ENCODE measurements at places on chromosomes 4 and X.

- DNase-seq: no peak
These were observed 180.7 kb downstream of the PDGFC start for GRCh38 chr4:156790866-156791265.

GRCh38 chrX:2500803-2501558, at the start of the genes DHRSX and ZBED1:
DHRSX (minus strand) TSS chrX:2500976; CDS start chrX:2500925, 51 bp downstream.
ZBED1 (minus strand) TSS chrX:2500976; CDS start chrX:2490719, 10,257 bp downstream.
- DNase-seq: no peak

DNA sequence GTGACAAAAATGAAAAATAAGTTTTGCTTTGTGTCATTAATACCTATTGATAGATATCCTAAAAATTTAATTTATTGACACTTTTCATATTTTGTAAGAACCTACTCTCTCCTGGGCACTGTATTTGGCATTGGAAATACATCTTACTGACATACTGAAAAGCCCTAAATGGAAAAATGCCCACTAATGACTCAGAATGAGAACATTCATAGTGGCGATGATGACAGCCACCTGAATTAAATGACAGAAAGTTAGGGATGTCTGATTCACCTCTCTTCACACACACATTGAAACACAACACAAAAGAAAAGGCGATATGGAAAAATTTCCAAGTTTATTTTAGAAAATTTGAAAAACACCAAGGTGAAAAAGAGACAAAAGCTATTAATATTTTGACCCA, 992.3 kb downstream of the STPG2 start:
- DNase-seq: no peak

- DNase-seq: no peak
These were observed 200.0 kb downstream of the BCOR start for GRCh38 chrX:39897741-39898097.

GRCh38 chr4:182749667-182750167, 167.5 kb downstream of the DCTD start:
- no peak for DNase-seq

DNA sequence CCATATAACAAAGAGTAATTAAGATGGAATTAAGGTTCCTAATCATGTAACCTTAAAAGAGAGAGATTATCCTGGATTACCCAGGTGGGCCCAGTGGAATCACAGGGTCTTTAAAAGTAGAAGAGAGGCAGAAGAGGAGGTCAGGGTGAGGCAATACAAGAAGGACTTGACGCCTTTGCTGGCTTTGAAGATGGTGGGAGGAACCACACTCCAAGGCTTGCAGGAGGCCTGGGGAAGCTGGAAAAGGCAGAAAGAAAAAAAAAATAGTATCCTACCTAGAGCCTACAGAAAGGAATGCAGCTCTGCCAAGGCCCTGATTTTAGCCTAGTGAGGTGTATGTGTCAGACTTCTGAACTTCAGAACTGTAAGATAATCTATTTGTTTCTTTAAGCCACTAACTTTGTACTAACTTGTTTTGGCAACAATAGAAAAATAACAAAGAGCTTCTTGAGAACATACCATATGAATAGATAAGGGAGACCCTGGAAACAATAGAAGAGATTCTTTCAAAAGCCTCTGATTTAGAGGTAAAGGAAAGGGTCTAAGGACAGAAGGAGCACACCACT, 229.9 kb upstream of the TTC29 start:
- no peak for DNase-seq

DNA sequence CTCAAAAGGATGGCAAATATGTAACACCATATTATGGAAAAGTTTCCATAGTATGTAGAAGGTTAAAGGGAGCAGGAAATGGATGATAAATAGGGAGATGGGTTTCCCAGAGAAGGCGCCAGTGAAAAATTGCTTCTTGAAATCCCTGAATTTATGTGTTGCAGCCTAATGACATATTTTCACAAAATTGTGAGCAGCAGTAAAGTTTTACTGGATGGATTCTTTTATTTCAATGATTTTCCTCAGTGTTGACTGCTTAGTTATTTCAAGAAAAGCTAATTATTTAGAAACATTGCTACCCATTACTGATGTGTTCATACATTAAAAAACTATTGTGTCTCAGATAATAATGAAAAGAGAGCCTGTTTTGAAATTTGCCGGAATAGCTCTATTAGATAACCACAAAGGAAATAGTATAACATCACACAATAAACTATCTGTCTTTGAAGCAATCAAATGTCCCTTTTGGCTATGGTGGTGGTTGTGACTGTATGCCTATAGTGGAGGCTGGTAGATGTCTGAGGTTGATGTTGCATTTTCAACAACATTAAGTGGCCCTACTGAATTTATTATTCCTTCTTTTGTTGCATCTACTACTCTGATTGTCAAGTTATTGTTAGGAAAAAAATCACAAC, 169.9 kb upstream of the HAND2 start:
- no peak for DNase-seq

GRCh38 chrX:34839451-34839850, 103.1 kb upstream of the FAM47B start:
- no peak for DNase-seq

DNA sequence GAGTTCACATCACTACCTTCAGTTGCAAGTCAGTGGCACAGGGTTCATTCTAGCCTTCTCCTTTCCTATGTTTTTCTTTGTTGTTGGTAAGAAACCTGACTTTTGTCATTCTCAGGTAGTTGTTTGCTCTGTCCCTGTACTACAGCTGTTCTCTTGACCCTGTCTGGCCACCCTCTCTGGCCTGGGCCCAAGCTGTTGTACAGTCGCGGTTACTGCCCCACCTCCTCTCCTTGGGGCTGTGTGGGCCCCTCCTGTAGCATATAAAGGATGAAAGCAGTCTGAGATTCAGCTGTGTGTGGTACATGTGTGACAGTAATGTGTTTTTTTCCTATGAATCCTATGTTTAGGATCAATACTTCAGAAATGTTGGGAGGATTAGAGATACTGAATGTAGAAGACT, 12.5 kb downstream of the MOB1B start:
- no peak for DNase-seq

- no peak for DNase-seq
These were observed 95.9 kb downstream of the CFAP299 start for GRCh38 chr4:80431203-80431965.

DNA sequence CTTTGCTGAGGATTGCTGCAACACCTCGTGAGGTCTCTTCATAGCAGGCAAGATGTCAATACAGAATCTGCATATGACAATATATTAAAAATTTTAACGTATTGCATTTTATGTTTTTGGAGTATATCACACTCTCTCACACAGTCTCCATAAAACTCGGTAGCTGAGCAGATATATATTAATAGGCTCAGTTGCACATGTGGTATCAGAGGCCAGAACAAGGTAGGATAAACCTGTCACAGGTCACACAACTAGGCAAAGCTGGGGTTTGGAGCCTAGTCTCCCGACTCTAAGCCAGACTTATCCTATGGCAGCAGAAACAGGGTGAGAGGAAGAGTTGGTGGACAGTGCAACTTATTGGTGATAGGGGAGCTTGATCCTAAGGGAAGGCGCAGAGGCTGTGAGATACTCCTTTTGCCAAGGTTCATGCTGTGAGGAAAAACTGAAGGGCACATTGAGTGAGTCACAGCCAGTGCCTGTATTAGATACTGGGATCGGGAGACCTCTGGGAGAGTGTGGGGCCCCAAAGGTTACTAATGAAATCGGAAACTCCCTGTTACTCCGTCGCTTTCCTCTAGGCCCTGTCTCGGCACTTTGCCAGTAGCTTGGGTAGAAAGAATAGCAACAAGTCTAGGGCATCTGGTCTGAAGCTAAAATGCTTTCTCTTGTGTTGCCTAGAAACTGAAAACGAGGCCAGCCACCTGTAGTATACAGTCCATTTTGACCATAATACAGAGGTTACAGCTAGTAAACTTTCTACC, 195.7 kb downstream of the ARHGAP10 start:
- no peak for DNase-seq

DNA sequence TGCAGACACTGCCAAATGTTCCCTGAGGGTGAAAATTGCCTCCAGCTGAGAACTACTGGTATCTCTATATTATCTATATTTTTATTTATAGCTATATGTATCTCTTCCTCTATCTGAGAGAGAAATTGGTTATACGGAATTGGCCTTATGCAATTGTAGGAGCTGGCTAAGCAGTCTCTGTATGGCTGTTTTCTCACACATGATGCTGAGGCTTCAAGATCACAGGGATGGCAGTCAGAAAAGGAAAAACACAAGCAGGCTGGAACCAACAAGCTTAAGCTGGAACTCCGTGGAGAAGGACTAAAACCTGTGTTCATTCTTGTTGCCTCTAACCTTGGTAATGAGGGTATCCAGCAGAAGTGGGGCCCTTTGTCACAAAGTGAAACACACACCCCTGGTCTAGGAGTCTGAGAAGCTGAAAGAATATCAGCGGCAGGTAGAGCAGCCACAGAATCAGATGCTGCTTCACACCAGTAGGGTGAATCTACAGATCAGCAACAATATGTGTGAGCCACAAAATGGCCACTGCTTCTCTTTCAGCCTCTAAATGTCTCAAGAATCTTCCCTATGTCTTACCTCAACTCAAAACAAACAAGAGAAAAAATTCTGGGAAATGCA, 166.5 kb upstream of the PPP1R2C start:
- no peak for DNase-seq

DNA sequence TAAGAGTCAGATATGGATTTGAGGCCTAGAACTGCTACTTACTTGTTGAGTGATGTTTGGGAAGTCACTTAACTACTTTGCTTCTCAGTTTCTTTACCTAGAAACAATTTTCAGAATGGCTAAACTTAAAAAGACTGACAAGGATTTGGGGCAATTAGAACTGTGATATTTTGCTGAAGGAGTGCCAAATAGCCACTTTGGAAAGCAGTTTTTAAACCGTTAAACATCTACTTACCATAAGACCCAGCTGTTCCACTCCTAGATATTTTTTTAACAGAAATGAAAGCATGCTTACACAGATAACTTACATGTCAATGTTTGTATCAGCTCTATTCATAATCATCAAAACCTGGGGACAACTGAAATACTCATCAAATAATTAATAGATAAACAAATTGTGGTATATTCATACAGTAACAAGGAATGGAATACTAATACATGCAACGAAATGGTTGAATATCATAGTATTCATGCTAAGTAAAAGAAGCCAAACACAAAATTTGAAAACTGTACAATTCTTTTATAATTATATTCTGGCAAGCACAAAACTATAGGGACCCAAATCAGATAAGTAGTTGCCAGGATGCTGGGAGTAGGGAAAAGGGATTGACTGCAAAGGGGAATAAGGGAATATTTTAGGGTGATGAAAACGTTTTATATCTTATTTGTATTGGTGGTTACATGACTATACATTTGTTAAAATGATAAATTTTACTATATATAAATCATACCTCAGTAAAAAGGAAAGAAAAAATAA, 24.0 kb downstream of the RPA4 start:
- no peak for DNase-seq

All from midbrain (tissue), 1 donor.